B cell (primary cell): ENCODE measurements at places on chromosomes 7 and 10. TPM values are rescaled to one million over a fixed set of nuclear protein-coding genes. Genes with fewer than 3 reads are reported as not detected.
A peak's percentile ranks its signal among the peaks of the same experiment; 100 is the strongest.

ZC3HAV1L gene
- total RNA-seq, result 1.8 and 2.3 TPM in 2 replicates

- DNase-seq, result no peak
Observed at GRCh38 chr7:140657891-140658290, 14.9 kb upstream of the ADCK2 start.

DNA sequence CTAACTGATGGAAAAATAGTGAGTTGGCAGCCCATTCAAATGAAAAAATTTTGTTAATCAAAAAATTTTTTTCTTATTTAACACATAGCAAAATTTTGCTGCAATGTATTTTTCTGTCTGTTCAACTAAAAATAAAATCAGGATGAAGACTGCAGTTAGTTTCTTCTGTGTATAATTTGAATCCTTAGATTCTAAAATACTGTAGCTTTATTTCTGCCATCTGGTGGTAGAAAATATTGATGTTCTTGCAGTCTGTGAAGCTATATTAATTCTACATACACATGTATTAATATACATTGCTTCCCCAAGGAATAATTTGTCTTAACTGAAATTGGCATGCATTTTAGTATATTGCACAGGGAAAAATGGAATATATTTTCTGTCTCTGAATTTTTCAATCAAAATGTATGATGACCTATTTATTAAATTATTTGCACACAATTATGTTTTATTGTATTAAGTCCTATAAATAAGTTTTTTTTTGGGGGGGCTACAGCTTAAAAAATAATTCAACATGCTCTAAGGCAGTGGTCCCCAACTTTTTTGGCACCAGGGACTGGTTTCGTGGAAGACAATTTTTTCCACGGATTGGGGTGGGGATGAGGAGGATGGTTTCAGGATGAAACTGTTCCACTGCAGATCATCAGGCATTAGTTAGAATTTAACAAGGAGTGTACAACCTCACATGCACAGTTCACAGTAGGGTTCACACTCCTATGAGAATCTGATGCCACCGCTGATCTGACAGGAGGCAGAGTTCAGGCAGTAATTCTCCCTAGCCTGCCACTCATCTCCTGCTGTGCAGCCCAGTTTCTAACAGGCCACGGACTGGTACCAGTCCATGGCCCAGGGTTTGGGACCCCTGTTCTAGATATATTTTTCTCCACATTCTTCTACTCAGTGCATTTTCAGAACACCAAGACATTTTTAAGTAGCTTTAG lies 119.4 kb downstream of the GNAT3 start:
- no peak for DNase-seq

FOXI2 gene
- total RNA-seq, result not detected in 2 replicates

GRCh38 chr10:77377678-77378352 lies 259.8 kb downstream of the KCNMA1 start:
- DNase-seq, result no peak

PKD2L1 gene
- not detected in 2 replicates for total RNA-seq

DNA sequence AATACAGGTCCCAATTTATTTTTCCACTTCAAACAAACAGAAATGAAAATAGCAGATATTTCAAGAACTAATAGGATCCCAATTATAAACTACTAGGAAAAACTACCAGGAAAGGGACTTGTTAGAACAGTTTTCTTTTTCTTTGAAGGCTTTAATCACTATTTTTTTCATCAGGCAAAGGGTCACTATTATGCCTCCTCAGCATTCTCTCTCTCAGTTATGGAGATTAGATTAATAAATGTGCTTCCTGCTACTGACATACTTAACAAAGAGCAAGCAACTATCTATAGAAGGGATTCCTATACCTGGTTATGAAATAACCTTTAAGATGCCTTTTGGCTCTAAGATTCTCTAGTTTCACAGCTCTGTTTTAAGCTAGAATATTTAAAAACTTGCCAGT lies 71.0 kb upstream of the OGDHL start:
- DNase-seq, result no peak

DNA sequence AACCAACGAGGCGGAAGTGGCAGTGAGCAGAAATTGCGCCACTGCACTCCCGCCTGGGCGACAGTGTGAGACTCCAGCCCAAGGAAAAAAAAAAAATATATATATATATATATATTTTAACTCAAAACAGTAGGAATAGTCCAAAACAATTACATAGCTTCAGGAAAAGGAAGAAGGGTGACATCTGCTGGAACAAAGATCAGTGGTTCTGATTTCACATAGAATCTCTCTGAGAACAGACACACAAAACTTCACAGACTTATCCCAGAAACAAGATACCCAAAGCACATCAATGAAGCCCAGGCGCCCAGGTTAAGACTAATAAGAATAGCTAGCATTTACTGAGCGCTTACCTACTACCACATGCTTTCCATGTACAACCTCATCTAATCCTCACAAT lies 45.0 kb downstream of the DNMBP start:
- DNase-seq, result no peak

GRCh38 chr10:58311026-58311425 lies 23.8 kb upstream of the UBE2D1 start:
- no peak for DNase-seq

POM121C gene
- 78.3 and 92.1 TPM in 2 replicates for total RNA-seq

DNA sequence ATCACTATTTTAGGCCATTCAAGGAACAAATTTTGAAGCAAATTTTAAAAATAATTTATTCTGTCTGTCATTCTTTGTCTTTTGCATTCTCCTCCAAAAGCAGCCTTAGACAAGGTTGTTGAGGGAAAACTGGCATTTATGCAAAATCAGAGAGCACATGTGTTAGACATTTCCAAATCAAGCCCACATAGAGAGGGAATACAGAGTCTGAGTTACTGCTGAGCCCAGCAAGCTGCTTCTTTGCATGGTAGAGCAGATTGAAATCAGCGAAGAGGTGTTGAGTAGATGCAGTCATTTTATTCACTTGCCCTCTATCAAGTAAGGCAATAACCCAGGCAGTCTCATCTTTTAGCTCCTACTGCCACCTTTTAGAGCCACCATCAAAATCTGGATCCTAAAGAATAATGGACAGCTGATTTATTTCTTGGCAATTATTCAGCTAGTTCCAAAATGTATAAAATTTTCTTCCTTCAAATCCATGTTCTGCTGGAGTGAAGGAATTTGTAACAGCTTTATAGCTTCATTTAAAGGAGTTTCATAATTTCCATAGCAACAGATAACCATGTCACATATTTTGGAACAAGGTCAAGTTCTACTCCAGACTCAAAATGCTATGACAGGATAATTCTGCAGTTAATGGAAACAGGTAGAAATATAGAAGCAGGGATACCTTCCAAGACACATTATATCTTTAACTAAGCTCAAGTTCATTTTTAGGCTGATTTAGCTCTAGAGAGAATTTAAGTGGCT lies 7.3 kb upstream of the PCDH15 start:
- no peak for DNase-seq

DNA sequence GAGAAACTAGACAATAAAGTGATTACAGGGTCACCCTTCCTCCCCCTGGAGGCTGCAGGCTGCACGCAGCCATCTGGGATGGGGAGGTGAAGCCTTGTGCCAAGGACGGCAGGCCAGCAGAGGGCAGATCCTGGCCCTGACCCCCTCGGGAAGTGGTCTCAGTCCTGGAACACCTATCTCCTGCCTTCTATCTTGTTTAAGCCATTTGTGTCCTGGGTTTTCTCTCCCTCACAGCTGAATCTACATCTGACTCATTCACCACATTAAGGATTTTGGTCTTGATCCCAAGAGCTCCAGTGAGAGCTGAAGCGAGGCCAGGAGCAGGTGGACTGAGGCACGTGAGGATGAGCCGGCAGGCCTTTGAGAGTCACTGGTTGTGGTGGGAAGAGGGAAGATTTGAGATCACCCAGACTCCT lies 16.4 kb upstream of the PARP12 start:
- no peak for DNase-seq

LRRC4 gene
- total RNA-seq, result 1.2 and 1.5 TPM in 2 replicates

DNA sequence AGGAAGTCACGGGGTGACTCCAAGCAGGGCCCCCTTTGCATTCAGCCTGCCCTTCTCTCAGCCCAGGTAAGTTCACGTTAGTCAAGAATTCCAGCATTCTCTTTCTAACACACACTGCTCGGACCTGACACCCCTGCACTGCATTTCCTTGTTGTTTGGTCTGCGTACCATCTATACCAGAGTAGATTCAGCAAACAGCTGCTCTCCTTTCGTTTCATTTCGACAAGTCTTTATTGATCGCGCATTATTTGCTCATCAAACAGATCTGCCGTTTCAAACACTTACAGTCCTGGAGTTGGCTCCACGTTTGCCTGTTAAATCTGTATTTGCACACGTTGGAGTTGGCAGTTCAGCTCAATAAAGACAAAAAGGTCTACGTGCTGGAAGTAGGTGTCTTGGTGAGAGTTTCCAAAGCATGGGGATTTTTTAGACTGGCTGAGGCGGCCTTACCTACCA lies 495.1 kb downstream of the RPS24 start:
- DNase-seq, result no peak

RELN gene
- not detected in 2 replicates for total RNA-seq

- no peak for DNase-seq
Observed at GRCh38 chr10:2145491-2145890, 408.2 kb upstream of the ADARB2 start.

- no peak for DNase-seq
Observed at GRCh38 chr7:115178835-115179234, 256.9 kb downstream of the MDFIC start.

ADD3 gene
- total RNA-seq, result 156 and 191 TPM in 2 replicates

MRC1 gene
- total RNA-seq, result 0.12 and 0.44 TPM in 2 replicates

DNA sequence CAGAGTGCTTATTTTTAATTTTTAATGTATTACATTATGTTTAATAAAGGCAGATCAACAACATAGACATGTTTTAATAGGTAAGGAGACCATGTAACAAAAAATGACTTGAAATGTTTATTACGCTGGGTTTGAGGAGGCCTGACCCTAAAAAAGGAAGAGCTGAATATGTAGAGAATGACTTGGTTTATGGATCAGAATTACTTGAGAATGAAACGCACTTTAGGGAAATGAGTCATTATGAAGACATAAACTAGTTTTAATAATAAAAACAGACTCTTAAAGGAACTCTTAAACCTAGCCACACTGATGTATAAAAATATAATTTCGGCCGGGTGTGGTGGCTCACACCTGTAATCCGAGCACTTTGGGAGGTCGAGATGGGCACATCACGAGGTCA lies 56.5 kb downstream of the CTTNBP2 start:
- DNase-seq, result no peak

- no peak for DNase-seq
Observed at GRCh38 chr10:22853906-22854447, 73.9 kb upstream of the ARMC3 start.

PDE1C gene
- 0.52 TPM in 1 of 2 replicates, not detected in the other for total RNA-seq

CALHM1 gene
- total RNA-seq, result 0.34 and 0.41 TPM in 2 replicates

DNA sequence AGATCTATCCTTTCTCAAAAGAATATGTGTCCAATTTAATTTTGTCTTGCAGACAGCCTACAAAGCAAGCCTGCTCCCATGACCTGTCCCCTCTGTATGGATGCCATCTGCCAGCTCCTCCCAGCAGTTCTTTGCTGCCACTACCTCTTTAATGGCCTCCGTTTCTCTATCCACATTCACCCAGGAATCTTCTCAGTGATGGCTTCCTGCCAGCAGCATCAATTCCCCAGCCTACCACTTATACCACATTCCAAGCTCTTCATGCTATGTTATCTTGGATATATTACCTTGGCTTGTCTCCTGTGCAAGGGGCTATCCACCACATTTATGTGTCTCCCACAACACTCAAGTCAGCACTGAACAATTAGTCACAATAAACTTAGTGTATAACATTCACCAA lies 133.2 kb downstream of the VPS50 start:
- DNase-seq, result no peak

DNA sequence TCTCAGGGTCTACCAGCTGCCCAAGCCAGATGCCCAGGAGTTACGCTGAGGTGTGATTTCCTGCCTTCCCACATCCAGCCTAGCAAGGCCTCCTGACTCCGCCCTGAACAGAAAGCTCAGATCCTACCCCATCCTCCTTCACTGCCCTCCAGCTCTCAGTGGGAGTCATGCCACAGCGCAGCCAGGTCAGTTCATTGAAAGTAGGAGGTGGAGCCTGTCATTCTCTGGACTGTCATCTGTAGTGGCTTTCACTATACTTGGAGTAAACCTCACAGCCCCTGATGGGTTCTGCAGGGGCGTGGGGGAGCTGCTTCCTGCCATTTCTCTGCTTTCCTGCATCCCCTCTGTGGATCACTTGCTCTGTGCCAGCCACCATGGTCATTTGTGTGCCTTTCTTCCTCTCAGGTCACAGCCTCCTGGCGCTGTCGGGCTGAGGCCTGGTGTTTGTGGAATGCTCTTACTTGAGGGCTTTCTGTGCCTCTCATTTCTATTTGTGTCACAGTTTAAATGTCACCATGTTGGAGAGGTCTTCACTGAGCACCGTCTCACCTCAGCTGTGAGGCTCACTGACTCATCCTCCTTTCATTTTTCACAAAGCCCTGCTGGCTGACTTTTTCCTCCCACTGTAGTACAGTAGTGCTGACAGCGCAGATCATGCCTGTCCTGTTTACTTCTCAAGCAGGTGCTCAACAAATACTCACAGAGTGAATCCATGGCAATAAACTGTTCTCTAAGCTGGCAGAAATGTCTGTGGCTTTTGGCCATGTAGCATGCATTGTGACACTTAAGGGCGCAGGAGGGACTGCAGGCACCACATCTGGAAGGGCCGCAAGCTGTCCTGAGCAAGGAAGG lies 61.0 kb upstream of the TMEM248 start:
- DNase-seq, result no peak

DNA sequence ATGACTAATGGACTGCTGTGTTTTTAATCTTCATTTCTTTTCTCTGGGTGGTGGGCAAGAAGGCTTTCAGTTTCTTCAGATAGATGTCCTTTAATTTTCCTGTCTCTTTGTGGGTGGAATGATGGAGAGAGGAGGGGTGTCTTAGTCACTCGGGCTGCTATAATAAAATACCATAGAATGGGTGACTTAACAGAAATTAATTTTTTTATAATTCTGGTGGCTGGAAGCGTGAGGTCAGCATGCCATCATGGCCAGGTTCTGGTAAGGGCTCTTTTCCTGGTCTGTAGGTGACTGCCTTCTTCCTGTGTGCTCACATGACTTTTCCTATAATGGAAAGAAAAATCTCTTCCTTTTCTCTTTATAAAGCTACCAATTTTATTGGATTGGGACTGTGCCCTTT lies 6.3 kb downstream of the RSBN1L start:
- no peak for DNase-seq

GRCh38 chr10:74383642-74384041 lies 232.6 kb downstream of the ADK start:
- peak; percentile 25 for DNase-seq

DNA sequence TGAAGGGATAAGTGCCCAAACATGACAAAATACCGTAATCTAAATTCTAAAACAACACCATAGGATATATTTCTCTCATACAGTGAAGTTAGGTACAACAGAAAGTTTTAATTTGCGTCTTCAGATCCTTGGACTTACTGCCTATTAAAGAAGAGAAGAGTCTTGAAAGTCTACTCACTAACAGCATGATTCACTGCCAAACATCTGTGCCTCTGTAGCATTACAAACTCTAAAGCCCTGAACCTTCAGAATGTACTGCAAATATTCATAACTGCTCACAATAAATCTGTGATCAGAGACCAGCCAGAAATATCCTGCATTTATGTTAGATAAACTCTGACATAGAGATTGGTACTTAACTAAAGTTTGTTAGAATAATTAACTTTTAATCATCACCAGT lies 365.3 kb downstream of the PARD3 start:
- no peak for DNase-seq

PSD gene
- total RNA-seq, result 0.81 and 1.6 TPM in 2 replicates

AKAP9 gene
- 101 and 106 TPM in 2 replicates for total RNA-seq

- DNase-seq, result no peak
Observed at GRCh38 chr10:13399236-13399635, 51.1 kb upstream of the SEPHS1 start.
